ENCODE measurements at places on chromosomes 2 and 18. TPM values are rescaled to one million over a fixed set of nuclear protein-coding genes. Genes with fewer than 3 reads are reported as not detected.

GRCh38 chr2:64727843-64728463 lies 74.2 kb upstream of the SERTAD2 start:
- DNase-seq = no peak

DNA sequence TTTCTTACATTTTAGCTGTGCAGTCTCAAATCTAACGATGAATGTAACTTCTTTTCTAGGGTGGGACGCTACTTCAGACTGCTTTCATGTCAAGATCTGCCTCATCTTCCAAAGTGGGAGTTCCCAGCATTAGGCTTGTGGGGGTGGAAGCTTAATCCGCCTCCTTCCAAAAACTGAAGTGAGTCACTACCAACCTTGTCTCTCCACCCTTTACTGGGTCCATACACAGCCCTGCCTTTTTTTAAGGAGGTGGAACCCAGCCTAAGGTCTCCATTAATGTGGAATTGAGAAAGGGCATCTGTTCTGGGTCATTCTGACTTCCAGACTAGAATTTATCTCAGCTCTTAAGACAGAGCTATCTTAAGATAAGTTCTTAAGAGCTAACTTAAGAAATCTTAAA lies 42.0 kb upstream of the NFE2L2 start:
- DNase-seq = no peak

GRCh38 chr2:61327173-61327572 lies 143.7 kb downstream of the USP34 start:
- DNase-seq = no peak

- DNase-seq = peak; percentile 2
These were observed 254.3 kb downstream of the METTL4 start for GRCh38 chr18:2316751-2317696.

DNA sequence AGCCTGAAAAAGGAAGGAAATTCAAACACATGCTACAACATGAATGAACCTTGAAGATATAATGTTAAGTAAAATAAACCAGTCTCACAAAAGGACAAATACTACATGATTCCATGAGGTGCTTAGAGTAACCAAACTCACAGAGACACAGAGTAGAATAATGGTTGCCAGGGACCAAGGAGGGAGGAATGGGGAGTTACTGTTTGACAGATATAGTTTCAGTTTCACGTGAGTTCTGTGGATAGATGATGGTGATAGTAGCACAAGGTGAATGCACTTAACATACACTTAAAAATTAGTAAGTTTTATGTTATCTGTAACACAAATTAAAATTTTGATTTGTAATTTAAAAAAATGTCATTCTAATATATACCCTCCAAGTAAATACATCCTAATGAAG lies 106.9 kb upstream of the ACVR1C start:
- no peak for DNase-seq

- DNase-seq = no peak
These were observed 201.6 kb downstream of the SETBP1 start for GRCh38 chr18:44882163-44882868.

DNA sequence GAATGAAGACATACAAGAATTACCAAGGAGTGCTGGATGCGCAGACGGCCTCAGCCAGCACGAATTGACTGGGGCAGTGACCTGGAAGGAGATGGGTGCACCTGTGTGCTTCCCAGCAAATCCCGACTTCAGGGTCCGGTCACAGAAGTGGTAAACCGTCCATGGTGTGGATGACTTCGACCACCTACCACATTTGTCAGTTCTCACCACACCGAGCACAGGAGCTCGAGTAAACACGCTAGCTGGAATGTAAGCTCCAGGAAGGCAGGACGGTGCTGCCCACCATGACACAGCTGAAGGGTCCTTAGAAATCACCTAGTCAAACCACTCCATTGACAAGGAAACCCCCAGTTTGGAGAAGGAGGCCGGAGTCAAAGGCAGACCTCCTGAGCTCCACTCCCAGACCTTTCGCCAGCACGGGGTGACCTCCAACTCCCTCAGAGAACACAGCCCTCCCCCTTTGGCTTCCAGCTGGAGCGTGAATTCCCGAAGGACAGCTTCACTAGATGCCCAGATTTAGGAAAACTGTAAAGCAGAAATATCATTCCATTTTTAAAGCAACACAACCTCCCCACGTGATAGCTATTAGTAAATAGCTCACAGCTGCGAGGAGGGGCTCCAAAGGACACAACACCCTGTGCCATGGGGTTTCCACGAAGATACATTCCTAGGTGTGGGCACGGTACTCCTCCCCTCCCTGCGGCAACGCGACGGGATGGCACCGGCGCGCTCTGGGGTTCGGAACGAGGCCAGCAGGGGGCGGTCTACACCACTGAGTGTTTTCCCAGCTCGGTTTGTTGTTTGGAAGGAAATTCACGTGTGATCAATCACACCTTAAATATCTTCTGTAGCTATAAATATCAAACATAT lies 34.1 kb upstream of the GNAL start:
- peak; percentile 64 for DNase-seq

- no peak for DNase-seq
These were observed 355.3 kb upstream of the SMIM21 start for GRCh38 chr18:75782826-75783225.

GRCh38 chr18:62738639-62739038 lies 23.3 kb downstream of the PHLPP1 start:
- DNase-seq = no peak

DNA sequence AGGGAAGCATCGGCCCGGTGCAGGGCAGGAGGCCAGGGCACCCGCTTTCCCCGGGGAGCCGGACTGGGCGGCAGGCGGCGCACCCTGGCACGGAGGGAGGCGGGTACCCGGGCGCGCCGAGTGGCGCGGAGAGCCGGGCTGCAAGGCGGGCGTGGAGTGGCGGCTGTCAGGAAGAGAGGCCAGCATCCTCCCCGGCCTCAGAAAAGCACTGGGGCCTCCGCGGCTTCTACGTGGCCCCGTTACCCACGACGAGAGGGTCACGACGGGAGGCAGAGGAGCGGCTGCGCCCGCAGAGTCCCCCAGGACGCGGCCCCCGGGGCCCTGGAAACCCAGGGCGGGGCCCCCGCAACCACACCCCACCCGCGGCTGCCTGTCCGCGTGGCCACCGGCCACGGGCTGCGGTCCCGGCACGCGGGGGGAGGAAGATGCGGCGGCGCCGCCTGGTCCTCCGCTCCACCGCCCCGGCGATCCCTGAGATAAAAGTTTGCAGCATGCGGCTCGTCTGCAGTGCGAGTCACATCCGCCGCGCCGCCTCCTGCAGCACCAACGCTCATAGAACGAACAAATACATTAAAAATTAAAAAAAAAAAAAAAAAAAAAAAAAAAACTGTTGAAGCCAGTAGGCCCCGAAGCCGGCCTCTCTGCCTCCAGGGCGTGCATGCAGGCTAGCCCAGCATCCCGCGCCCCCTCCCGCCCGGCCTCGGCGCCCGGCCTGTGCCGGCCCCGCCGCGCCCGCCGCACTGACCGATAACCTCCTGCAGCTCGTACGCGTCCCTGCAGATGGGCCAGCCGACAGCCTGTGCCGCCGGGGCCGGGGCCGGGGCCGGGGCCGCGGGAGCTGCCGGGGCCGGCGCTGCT lies 683 bp downstream of the STK39 start:
- peak; percentile 79 for DNase-seq

- peak; percentile 84 for DNase-seq
These were observed at the start of gene SEPTIN2 for GRCh38 chr2:241315879-241316631. SEPTIN2 (plus strand) TSS chr2:241315925; CDS start chr2:241324233, 8,308 bp downstream.

GRCh38 chr18:55510809-55511208 lies 77.2 kb downstream of the TCF4 start:
- DNase-seq = no peak

- no peak for DNase-seq
These were observed 17.2 kb downstream of the MAL start for GRCh38 chr2:95042472-95043271.

DNA sequence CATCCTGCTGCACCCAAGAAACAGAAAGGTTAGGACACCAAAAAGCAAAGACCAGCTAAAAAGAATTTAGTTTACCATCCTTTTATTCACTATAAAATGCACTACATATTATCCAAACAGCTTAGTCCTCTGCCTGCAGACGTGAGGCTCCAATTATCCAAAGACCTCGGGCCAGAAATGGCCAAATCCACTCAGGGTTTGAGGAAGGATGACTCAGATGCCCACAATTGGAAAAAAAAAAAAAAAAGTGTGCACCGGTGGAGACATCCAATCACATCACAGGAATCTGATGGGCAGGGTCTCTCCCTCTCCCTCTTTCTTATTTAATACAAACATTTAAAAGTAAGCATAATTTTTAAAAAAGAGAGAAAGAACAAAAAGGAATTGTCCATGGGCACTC lies 65.7 kb downstream of the TRABD2A start:
- no peak for DNase-seq

- DNase-seq = no peak
These were observed 357.4 kb upstream of the GULP1 start for GRCh38 chr2:187934236-187934635.

DNA sequence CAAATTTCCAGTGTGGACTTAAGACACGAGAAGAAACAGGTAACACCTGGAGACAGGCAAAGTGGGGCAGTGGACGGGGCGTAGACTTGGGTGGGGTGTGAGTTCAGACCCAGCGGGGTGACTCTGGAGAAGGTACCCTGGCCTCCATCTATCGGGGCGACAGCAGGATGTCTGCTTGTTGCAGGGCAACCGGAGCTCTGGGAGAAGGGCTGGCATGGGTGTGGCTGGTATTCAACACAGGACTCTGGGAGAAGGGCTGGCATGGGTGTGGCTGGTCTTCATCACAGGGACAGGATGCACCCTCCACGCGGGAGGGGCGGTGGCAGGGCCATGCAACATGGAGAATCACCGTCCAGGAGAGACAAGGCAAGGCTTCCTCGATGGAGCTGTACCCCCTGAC lies 198.5 kb downstream of the HDAC4 start:
- no peak for DNase-seq

DNA sequence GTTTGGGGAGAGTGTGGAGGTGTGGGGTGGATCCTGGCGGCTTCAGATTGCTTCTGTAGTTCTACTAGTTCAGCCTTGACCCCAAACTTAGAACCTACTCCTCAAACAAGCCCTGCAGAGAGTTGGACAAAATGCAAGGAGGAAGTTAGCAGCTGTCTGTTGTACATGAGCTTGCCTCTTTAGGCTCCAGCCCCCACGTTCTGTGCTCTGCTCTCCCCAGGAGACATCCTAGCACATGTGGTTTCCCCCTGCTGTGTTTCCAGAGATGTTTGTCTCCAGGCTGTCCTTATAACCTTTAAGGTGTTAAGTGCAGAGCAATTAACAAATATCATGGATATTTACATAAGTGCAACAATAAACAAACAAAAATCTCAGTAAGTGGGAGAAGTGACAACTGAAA lies 111.1 kb downstream of the ACOXL start:
- DNase-seq = no peak

- no peak for DNase-seq
These were observed 39.6 kb downstream of the EN1 start for GRCh38 chr2:118807668-118808428.

DNA sequence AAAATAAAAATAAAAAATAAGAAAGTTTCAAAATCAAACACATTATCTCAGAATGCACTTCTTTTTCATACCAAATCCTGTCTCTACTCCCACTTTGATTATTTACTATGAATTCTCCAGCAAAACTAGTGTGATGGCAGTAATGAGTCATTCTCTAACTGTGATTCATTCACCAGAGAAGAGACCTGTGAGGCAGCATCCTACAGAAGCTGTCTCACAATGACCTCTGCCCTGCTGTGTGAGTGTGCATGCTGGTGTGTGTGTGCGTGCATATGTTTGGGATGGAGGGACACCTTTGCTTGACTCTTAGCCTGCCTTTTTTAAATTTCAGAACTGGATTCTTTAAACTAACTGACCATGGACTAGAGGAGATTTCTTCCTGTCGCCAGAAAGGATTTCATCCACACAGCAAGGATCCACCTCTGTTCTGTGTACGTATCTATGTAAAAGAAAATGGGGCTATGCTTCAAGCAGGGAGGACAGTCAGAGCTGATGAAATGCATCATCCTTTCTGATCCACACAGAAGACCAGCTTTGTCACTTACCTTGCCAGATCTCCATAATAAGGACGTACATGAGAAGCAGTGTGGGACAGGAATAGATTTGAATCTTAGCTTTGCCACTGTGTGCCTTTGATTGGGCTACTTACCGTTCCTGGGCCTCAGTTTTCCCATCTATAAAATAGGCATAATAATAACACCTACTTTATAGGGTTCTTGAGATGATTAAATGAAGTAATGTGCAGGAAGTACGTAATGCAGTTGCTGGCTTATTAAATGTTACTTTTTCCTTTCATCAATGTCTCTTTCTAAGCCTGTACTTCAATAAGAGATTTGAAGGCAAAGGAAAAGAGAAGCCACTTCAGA lies 31.2 kb downstream of the STAMBP start:
- DNase-seq = no peak

GRCh38 chr2:107684421-107684820 lies 142.3 kb upstream of the RGPD4 start:
- no peak for DNase-seq

DNA sequence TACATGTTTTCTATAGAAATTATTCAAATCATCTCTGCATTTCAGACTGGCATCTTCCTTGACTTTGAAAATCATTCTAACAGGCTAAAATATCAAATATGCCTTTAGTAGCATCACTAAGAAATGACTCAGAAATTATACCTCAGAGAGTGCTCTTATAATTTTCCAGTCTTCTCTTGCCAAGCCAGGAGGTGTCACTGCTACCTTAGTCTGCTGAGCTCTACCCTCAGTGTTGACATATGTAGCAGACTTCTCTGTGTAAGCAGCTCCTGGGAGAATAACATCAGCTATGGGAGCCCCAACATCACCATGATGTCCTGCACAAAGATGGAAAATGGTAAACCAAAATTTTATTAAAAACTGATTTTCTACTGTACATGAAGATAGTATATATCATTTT lies 31.6 kb downstream of the NDUFS1 start:
- no peak for DNase-seq

DNA sequence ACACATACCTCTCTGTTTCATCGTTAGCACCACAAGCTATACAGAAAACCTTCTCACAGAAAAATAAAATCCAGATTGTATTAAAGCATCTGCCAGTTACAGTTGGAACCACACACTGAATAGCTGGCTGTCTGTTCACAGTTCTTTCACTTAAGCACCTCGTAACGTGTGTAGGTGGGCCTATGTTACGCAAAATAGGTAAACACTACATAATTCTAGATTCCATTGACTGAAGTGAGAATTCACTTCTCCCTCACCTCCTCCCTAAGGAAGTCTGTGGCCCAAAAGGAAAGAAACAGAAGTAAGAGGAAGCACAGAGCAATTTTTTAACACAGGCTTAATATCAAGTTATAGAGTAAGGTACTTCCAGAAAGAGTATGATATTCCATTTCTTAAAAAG lies 24.9 kb downstream of the PELI1 start:
- DNase-seq = no peak

The WDR54 gene
- 4.0 TPM for total RNA-seq

The CYP26B1 gene
- total RNA-seq = 2.5 TPM

The LYPD6 gene
- 2.0 TPM for total RNA-seq

The ZFAND2B gene
- total RNA-seq = 66.0 TPM

The RNF125 gene
- 18.7 TPM for total RNA-seq

The TNS1 gene
- 121 TPM for total RNA-seq

The INSIG2 gene
- total RNA-seq = 27.8 TPM

The FAM117B gene
- 11.5 TPM for total RNA-seq

All from mucosa of descending colon (tissue), 3 donors.